ENCODE measurements at places on chromosomes 13 and 19.

GRCh38 chr13:29936956-29937355 is 86.5 kb upstream of the UBL3 start:
- no peak for DNase-seq

DNA sequence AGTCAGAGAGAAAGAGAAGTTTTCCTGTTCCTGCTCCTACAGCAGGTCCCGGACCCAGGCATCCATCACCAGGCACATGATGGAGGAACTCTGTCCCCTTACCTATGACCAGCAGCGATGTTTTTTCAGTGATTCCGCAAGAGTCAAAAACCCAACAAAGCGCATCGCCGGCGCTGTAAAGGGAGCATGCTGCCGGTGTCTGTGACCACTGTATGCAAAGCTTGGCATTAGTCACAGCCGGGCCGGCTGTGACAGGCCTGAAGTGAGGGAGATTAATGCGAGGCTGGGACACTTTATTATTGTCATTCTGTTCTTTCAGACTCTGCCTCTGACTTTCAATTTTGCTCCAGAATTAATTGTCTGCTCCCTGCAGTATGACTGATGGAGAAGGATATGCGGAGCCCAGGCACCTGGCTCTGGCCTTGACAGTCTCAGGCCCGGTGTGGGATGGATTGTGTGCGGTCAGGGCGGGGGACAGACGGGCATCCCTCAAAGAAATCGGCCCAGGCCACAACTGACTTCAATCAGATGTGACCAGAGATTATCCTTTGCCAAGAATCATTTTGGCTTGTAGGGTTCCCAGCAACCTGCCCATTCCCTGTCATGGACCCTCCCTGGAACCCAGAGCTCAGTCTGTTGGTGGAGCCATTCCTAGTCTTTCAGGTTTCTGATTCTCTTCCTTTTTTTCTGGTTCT is 462.0 kb upstream of the ZNF507 start:
- DNase-seq, result no peak

DNA sequence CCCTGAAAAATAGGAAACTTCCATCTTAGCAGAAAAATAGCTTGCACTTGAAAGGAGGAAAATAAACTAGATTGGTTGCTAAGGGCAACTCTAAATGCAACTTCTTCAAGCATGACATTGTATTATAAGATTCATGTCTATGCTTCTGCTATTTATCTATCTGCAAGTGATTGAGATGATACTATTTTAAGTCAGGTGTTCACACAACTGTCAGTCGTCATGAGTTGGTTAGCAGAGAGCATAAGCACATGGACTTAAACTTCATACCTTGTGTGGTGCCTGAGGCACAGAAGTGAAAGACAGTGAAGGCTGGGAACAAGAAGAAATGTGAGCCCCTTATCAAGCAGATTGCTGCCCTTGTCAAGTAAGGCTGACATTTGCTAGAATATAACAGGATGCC is 82.9 kb downstream of the SLITRK5 start:
- no peak for DNase-seq

DNA sequence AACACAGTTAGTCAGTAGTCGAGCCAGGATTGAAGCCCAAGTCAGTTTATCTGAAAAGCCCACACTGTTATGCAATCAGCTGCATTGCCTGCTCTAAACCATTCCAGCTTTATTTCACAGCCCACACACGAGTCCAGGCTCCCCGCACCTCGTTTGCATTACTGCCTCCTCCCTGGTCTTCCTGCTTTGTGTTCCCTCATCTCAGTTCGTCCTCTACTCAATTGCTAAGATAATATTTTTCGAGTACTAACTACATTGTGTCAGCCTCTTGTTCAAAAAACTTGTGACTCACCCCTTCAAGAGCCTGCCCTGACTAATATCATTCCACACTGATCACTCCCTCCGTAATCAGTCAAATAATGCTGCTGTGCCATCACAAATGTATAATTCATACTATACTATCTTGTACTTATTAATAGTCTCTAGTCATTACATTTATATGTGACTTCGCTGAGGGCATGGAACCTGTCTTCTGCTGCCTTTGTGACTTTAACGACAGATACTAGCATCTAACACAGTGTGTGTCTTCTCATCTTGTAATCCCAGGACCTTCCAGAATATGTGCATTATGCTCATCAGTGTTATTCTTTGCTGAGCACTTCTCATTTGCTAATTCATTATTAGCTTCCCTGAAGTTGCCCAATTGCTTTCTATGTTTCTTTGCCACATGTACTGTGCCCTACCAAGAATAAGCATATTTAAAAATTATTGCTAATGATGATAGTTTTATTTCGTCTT is 26.2 kb upstream of the WDFY2 start:
- DNase-seq, result no peak

Measured in Peyer's patch (tissue), 4 donors.